ENCODE measurements at places on chromosomes 4 and X.
A peak's percentile ranks its signal among the peaks of the same experiment; 100 is the strongest.

DNA sequence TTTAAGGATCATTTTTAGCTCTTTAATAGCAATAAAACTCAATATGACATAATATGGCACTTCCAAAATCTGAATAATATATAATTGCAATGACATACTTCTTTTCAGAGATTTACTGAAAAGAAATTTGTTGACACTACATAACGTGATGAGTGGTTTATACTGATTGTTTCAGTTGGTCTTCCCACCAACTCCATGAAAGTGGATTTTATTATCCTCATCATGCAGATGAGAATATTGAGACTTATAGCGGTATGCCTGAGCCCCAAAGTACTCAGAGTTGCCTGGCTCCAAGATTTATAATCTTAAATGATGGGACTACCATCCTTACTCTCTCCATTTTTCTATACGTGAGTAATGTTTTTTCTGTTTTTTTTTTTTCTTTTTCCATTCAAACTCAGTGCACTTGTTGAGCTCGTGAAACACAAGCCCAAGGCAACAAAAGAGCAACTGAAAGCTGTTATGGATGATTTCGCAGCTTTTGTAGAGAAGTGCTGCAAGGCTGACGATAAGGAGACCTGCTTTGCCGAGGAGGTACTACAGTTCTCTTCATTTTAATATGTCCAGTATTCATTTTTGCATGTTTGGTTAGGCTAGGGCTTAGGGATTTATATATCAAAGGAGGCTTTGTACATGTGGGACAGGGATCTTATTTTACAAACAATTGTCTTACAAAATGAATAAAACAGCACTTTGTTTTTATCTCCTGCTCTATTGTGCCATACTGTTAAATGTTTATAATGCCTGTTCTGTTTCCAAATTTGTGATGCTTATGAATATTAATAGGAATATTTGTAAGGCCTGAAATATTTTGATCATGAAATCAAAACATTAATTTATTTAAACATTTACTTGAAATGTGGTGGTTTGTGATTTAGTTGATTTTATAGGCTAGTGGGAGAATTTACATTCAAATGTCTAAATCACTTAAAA lies 15.3 kb downstream of the ALB start:
- DNase-seq = no peak

- no peak for DNase-seq
Measured at GRCh38 chr4:184848510-184848909, 22.7 kb upstream of the ACSL1 start.

- DNase-seq = no peak
Measured at GRCh38 chrX:14922437-14922836, 49.2 kb downstream of the MOSPD2 start.

DNA sequence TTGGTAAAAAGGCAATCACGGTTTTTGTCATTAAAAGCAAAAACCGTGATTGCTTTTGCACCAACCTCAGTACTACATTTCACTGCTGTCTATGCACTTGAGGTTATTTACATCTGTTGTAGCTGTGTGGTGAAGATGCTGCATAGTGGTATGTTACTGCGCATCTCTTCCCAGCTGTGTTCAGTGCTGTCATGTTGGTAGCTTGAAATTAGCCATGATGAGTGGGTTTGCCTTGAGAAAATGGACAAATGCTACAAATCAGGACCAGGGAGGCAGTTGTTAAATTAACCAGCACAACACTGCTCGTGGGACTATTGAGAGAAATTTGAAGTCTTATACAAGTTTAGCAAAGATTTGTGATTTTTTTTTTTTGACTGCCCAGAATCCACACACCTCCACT lies 2.2 kb upstream of the SMIM43 start:
- DNase-seq = no peak

DNA sequence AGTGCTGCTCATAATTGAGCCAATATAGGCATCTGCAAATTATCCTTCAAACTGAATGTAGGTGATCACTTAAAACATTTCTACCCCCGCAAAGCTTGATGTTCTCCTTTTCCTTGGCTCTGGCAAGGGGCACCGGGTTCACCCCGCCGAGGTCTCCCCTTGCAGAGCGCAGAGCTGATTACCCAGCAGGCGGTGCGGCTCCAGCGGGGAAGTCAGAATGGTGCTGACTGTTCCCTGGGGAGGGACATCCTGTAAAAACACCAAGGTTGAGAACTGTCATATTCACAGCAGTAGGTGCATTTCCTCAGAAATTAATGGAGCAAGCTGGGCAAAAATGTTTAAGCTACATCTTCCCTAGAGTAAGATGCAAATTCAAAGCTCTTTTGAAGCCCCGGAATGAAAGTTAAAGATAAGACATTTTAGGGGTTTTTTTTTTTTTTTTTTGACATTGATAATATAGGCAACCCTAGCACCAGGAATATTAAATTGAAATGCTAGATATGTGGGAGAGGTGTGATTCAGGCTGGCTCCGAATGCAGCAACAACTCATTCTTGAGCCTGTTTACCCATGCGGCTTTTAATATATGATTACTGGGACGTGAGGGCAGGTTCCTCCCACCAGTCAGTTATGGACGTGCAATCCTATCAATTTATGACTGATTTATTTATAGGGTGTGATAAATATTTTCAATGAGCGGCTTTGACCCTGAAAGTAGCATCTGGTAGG lies 767.3 kb upstream of the TENM3 start:
- DNase-seq = peak; percentile 69

GRCh38 chr4:47391256-47391655 lies 72.2 kb downstream of the COMMD8 start:
- no peak for DNase-seq

DNA sequence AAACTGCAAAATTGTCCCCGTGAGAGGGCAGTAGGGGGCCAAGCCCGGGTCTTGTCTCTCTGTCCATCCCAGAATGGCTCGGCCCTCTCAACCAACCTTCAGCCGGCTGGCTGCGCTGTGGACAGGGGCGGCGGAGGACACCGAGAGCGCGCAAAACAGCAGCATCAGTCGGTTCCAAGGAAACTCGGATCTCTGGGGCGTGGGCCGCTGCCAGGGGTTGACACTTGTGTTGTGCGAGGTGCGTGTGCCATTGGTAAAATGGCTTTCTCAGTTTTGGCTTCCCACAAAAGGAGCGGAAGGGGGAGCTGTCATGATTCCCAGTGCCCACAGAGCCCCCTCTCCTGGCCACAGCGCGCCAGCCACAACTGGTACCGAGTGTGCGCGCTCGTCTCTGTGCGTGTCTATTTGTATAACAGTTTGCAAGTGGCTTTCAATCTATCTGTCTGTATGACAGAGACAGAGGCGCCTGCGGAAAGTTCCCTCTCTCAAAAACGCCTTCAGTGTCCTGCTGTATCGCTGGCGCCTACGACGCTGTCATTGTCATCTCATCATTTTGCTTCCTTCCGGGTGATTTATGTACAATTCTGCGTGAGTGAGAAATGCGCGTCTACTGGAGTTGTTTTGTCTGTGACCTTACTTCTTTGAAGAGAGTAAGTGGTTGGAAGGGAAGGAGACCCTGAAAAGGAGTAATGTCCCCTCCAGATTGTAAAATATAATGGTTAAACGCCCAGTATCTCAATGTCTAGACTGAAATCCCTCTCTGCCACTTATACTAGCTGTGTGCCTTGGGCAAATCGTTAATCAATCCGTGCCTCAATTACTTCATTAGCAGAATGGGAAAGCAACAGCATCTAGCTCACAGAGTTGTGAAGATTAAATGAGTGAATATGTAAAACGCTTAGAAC lies 1.8 kb downstream of the DKK2 start:
- DNase-seq = peak; percentile 63

- DNase-seq = no peak
Measured at GRCh38 chrX:15849555-15849954, 5.1 kb downstream of the AP1S2 start.

DNA sequence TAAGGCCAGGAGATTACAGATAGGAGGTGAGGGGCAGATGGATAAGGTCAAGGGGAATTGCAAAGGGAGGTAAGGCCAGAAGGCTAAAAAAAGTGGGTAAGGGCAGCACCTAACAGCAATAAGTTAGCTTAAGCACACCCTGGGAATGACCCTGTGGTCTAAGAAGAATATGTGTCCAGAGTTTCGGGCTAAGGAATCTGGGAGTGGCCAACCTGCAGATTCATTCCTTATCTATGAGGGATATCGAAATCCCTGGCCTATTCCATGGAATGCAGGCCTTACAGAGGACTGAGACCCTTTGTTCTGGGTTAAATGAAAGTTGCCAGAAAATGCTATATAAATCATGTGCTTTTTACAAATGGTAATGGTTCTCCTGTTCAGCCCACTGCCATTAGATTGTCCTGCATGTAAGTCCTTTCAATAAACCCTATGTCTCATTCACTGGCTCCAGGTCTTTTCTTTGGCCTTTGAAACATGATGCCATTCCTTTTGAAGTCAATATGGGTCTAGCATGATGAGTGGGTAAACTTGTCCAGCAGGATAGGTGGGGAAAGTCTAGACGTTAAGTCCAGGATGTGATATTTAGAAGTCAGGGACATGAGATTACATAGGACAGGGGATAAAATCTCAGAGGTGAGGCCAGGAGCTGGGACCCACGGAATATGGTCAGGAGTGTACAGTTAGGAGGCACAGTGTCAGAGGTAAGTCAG lies 226.2 kb downstream of the TACR3 start:
- DNase-seq = no peak

All from head of caudate nucleus (tissue), 42 donors.